ENCODE measurements at places on chromosomes 13 and 19.

- DNase-seq: no peak
Observed at GRCh38 chr19:10001899-10002298, 8.4 kb downstream of the COL5A3 start.

- DNase-seq: no peak
Observed at GRCh38 chr13:46373623-46374022, 13.4 kb downstream of the RUBCNL start.

GRCh38 chr13:112324116-112324515 lies 52.0 kb upstream of the SPACA7 start:
- DNase-seq: no peak

DNA sequence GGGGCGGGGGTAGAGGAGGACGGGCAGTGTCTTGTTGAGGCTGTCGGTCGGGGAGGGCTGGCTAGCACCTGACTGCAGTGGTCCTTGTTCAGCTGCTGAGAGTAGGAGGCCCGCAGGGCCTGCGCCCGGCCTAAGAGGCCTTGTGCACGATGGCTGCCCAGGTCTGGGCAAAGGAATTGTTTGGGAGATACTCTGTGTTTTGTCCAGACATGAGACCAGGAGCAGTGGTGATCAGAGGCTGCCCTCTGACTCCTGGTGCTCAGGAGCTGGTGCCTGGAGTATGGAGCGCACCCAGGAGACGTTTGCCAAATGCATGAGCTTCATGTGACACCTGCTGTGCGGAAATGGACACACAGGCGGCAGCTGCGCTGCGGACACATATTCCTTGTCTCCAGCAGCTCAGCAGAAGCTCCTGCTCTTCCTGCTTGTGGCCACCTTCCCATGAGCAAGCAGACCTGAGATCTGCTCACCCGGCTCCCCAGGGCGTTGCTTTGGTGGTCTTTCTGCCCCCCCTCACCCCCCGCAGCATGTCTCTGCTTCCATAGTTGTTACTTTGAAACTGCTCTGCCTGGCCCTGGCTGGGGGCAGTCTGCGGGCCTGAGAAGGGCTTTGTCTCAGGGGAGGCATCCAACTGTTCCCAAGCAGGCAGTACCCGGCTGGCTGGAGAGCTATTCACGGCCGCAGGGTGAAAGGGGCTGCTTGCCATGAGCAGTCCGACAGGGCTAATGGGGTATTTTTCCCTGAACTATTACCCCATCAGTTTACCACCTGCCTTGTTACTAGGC lies 163.9 kb downstream of the TEX29 start:
- DNase-seq: no peak

GRCh38 chr19:8487137-8487851 lies 15.1 kb downstream of the PRAM1 start:
- DNase-seq: no peak

DNA sequence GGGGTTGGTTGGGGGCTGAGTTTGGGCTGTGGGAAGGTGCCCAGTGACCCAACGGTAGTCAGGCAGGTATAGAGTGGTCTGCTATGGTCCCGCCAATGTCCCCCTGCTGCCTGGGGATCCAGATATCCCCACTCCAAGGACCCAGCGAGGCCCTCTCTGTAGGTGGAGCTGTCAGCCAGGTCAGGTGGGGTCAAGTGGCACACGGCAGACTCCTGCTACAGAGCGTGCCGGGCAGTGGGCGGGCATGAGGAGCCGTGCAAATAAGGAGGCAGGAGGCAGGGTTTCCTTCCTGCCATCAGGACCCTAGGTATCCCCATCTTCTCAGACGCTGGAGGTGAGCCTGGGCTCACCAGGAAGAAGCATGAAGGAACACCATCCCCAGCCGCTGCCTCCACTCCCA lies 14.9 kb downstream of the EVI5L start:
- DNase-seq: no peak

GRCh38 chr13:45615501-45616101 lies at the start of gene ERICH6B:
Gene ERICH6B (minus strand): TSS chr13:45615739. CDS start chr13:45597005, 18,734 bp downstream.
- peak; percentile 10 for DNase-seq

GRCh38 chr13:44989941-44990340 lies 603 bp downstream of the GPALPP1 start:
- DNase-seq: no peak

DNA sequence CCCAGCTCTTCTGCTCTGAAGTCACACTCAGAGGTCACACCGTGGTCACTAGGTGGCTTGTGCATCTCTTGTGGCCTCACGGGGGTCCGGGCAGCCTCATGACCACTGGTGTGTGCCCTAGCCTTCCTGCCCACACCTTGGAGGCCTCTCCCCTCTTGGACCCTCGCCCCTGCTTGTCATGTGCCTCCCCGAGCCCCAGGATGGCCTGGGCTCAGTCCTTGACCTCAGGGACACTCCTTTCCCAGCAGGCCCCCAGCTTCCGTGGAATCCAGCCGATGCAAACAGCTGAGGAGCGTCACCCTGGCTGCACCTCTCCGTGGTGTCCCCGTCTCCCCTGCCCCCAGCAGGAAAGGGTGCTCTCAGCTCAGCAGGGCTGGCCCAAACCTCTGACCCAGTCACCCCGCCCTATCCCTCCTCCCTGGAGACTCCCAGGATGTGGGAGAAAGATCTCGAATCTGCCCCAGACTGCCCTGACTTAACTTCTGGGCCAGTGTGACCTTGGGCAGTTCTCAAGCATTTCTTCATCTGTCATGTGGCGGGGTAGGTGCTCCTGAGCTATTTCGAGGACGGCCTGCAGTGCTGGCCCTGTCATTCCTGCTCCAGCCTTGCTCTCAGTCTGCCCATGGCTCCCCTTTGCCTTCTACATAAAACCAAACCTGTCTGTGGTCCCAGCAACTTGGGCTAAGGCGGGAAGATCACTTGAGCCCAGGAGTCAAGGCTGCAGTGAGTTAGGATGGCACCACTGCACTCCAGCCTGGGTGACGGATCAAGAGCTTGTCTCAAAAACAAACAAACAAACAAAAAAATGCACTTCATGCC lies 4.6 kb upstream of the SLC25A42 start:
- no peak for DNase-seq

Measured in stimulated activated CD4-positive, alpha-beta T cell treated with anti-CD3 and anti-CD28 coated beads, TNF-alpha, amount 100 ng/mL, for 24 hours (primary cell).